ENCODE measurements at places on chromosomes 12 and 14.

DNA sequence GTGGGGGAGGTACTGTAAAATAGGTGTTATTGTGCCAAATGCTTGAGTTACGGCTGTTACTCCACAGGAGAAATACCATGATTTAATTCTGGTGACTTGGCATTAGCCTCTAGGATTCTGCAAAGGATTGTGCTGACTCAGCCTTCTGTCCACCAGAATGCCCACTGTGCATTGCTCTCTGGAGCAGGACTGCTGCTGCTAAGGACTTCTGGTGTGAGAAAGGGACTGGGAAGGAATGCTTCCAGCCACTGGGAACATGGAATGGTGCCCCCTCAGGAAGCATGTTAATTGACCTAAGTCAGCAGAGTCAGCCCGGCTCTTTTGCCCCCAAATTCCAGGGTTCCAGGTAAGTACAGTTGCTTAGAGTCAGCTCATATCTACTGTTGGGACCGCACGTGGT, 32.9 kb downstream of the ZFHX2 start:
- no peak for DNase-seq

DNA sequence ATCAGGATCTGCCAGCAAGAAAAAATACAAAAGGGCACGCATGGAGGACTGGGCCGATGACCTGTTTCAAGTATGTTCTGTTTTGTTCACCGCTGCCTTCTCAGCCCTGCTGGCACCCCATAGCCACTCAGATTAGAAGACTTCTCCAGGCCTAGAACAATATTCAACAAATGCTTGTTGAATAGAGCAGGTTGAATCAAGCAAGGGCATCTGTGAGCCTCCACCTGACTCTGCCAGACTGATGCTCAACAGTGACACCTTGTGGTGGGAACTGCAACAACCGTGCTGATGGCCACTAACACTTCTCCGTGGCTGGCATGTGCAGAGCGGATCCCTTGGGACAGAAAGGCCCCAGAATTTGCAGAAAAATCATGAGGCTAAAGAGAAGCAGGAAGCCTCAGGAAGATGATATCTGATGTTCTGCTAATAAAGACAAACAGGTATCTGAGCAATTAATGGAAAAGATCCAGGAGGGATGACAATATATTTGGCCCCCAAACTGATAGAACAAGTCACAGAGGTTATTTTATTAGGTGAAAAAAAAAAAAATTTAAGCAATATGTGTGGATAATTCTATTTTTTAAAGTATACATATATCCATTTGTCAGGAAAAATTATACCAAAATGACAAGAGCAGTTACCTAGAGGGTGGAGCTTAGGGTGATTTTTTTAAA, 114.3 kb downstream of the KSR2 start:
- no peak for DNase-seq

DNA sequence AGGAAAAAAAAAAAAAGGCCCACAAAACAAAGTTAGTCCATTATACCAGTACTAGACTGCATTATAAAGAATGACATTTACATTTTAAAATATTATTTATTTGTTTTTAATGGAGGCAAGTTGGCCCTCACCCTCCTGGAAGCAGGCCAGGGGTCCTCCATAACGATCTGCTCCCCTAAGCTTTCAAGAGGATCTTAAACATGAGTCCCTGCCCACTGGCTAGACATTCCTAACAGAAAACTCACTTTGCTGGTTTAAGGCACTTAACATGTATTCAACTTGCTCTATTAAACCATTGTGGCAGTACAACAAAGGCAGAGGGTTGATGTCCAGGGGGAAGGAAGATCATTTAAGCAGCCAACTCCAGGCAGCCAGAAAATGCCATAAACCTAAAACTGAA, 111.4 kb downstream of the STXBP6 start:
- DNase-seq, result no peak

DNA sequence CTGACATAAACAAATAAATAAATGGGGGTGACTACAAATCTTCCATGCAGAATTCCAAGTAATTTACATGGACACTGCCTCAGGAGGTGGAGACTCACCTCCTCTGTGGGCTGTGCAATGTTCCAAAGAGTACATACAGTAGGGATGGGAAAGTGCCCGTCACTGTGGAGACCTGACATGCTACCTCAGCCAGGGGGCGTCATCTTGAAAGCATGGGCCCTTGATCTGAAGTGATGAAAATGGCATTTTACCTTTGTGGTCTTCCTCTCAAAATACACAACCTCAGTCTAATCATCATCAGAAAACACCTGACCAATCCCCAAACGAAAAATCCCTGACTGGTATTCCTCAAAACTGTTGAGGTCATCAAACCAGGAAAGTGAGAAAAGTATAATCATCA, 48.4 kb downstream of the ANAPC7 start:
- DNase-seq, result no peak

DNA sequence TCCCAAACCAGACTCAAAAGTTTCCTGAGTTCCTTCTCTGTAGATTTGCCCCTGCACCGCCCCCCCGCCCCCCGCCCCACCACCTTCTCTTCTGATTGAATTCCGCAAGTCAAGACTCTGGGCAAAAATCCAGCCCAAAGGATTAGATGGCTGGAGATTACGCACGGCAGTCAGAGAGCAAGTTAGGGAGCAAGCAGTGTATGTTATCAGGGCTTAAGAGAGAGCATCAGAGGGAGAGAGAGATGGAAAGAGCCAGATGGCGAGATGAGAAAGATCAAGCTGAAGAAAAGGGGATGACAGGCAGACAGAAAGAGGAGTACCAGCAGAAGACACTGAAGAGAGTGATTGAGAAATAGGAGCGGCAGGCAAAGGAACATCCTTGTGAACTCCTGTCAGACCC, 13.9 kb upstream of the ANKRD33 start:
- no peak for DNase-seq

- no peak for DNase-seq
These were observed 14.7 kb downstream of the DAZAP2 start for GRCh38 chr12:51253276-51253675.

- no peak for DNase-seq
These were observed 438.3 kb downstream of the GXYLT1 start for GRCh38 chr12:41706376-41706775.

DNA sequence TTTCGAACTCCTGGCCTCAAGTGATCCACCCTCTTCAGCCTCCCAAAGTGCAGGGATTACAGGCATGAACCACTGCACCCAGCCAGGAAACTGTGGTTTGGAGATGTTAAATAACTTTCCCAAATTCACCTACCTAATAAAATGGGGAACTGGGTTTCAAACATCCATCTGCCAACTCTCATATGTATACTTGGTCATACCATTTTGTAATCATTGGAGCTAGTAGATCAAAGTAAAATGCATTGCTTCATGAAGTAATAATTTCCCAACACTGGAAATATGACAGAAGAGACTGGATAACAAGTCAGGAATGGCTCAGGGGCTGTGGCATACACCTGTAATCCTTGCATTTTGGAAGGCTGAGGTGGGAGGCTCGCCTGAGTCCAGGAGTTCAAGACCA, 5.3 kb upstream of the HECTD1 start:
- DNase-seq, result no peak

GRCh38 chr12:22702690-22703089, 77.7 kb downstream of the ETNK1 start:
- no peak for DNase-seq

DNA sequence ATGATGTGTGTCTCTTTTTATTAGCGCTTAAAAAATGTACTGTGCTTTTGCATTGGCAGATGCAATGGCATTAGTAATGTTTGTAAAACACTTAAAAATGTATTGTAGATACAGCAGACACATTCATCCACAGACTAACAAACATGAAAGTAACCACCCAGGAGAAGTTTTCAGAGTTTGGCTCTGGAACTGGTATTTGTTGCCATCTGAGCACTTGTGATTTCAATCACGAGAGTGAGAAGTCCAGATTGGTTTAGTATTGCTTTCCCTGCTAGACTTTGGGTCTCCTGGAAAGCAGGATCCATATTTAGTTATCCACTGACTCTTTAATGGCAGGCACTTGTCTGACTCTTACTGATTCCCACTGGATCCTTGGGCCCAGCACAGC, 13.2 kb downstream of the RASSF8 start:
- no peak for DNase-seq

- no peak for DNase-seq
These were observed 85.8 kb downstream of the TMTC3 start for GRCh38 chr12:88227871-88228270.

- no peak for DNase-seq
These were observed 2.7 kb upstream of the SAMD4A start for GRCh38 chr14:54564071-54564867.

DNA sequence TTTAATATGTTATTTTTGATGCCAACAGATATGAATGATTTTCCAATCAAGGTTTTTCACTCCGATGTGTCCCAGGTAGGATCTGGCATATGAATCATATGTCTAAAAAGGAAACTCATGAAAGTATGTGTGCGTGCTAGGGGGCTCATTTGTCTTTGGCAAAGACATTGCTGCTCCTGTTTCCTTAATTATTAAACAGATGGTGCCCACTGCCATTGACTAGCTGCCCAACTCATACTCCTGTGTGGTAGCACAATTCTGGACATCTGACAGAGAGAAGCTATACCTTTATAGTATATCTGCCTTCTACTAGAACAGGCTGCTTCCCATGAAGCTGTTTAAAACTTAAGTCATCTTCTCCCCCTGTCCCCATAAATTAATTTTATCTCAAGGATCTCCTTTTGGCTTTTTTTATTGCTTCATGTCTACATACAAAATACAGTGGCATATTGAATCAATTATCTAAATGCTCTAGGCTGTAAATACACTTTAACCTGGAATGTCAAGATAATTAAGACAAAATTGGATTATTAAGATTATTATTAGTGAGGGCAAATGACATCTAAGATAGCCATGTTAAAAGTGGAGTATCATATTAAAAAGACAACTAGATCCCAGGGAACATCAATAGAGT, 1.4 kb upstream of the PDE3A start:
- no peak for DNase-seq

GRCh38 chr12:94622475-94622874, 27.9 kb downstream of the TMCC3 start:
- DNase-seq, result no peak

GRCh38 chr12:114395755-114396152, 10.2 kb downstream of the TBX5 start:
- no peak for DNase-seq

GRCh38 chr14:23530375-23531055, 21.1 kb downstream of the ZFHX2 start:
- no peak for DNase-seq

DNA sequence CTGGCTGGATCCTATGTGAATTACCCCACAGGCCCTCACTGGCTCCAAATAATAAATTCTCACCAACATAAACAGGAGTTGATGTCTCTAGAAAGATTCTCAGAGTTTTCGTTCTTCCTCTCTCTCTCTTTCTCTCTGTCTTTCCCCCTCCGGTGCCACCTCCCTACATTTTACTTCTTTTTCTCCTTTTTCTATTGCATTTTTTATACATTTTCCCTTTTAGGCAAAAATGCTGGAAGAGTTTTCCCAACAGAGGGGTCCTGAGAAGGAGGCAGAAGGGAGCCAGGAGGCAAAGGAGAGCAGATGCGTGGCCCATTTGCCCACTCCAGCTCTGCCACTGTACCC, 826 bp upstream of the HOXC6 start:
- no peak for DNase-seq

DNA sequence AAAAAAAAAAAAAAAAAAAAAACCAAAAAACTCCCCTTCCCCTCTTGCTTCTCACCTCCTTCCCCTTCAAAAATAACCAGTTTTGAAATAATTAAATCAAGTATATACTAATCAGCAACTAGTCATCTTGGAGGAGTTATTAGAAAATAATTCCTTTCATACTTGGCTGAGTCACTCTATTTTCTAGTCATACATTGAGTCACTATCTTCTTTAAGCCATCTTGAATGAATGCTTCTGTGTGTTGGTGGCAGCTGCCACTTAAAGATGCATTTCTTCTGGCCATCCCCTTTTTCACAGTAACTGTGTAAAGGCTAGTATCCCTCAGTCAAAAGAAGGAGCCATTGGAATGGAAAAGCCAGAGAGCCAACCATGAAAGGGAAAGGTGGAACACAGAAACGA, 84.2 kb upstream of the TMEM263 start:
- no peak for DNase-seq

DNA sequence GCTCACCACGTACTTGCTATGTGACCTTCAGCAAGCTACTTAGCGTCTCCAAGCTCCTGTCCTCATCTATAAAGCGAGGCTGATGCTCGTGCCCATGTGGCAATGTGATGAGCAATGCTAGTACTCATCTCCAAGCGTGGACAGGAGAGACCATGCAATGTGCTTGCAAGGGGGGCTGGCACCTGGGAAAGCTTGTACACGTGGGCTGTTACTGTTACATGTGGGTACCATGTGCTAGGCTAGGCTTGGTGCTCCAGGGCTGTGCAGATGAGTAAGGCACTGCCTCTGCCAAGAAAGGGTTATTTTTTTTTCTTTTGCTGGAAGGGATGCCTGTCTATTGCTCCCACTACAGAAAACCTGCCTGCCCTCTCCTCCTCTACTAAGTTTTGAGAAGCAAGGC, 46.6 kb downstream of the TSPAN11 start:
- DNase-seq, result no peak

DNA sequence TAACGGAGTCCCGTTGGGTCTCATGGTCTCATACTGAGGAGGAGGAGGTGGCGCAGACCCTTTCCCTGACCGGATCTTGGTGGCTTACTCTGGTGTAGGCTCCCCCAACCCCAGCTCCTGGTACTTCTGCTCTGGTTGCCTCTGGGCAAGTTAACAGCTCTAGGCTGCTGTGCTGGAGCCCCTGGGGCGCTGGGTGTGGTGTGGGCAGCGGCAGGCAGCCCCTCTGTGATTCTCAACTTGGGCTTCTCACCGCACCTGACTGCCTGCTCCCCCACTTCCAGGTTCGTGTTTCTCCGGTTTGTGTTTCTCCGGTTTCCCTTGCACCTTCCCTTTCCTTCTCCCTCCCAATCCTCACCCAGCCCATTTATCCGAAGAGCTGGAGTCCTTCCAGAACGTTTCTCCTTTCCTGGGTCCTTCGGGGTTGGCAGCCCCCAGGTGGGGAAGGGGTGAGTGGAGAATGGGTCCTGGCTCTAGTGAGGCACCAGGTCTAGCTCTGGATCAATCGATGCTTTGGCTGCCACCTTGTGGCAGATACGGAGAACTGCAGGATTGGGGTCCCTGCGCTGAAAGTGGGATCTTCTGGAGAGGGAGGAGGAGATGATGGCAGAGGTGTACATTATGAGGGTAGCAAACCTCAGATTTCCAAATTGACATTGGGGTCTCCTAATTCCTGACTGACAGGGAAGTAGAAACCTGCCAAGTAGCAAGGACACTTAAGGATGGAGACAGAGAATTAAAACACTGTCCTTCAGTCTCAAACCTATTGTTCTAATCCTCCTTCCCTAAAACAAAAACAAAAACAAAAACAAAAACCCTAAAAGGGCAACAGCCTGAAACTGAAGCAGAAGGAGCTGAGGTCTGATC, 8.3 kb downstream of the CISTR start:
- peak; percentile 59 for DNase-seq

DNA sequence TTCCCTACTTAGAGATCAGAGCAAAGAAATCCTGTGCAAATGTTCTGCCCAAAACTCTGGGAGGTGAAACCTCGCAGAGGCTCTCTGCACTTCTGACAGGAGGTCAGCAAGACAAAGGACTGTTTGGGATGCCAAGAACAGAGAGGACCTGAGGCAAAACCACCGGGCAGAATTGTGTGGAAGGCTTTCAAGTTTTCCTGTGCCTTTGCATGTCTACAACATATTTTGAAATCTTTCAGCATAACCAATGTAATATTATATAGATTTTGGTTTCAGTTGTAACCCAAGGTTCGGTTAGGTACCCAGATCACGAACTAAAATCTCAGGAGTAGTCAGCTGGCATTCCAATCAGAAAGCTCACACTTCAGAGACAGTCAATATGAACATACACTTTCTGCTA, 99.4 kb upstream of the PLEKHA5 start:
- DNase-seq, result no peak

GRCh38 chr12:41652981-41653380, 464.9 kb downstream of the PDZRN4 start:
- DNase-seq, result no peak
